ENCODE measurements at places on chromosomes 13 and 19.

DNA sequence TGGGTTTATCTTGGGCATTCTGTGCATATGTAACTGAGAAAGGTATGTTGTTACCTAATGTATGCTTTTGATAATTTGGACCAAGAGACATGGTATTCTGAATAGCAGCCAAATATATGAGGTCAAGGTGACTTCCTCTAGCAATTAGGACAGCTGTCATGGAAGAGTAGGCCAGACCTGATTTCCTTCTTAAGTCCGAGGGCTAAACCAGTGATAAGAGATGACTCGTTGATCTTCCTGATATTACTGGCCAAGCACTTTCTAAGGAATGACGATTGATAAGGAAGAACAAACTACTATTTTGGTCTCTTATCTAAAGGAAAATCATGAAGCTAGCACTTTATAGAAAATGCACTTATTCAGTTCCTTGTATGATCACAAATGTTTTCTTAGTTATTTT is 42.7 kb downstream of the ARHGAP35 start:
- DNase-seq, result no peak

- DNase-seq, result no peak
Measured at GRCh38 chr19:4391701-4392483, 8.5 kb downstream of the SH3GL1 start.

- no peak for DNase-seq
Measured at GRCh38 chr19:55258476-55258827, 365 bp downstream of the PPP6R1 start.

DNA sequence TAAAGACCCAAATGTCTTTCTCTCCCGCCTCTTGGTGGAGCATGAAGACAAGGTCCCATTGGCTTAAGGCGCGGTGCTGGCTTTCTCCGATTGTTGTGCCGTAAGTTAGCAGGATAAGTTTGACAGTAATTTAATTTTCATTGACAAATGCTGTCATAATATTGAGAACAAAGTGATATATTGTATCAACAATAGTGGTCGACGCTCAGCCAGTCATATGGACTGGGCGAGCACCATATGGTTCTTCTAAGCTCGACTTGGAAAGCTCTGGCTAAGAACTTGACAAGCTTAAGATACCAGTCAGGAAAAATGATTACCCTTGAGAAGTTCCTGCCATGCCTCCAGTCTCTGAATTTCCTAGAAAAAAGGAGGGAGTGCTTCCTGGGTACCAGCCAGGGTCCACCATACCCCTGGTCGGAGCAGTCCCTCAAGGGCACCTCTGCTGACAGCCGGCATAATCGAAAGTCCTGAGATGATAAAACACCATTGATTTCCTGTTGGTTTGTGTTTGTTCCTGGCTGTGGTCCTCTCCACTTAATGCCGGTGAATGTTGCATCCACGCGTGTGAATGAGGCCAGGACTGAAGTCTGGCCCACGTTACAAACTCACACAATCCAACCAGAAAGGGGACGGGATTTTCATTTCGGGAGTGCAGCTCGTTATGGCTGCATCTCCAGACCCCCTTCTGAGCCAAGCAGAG is 262.1 kb downstream of the ZNF536 start:
- no peak for DNase-seq

DNA sequence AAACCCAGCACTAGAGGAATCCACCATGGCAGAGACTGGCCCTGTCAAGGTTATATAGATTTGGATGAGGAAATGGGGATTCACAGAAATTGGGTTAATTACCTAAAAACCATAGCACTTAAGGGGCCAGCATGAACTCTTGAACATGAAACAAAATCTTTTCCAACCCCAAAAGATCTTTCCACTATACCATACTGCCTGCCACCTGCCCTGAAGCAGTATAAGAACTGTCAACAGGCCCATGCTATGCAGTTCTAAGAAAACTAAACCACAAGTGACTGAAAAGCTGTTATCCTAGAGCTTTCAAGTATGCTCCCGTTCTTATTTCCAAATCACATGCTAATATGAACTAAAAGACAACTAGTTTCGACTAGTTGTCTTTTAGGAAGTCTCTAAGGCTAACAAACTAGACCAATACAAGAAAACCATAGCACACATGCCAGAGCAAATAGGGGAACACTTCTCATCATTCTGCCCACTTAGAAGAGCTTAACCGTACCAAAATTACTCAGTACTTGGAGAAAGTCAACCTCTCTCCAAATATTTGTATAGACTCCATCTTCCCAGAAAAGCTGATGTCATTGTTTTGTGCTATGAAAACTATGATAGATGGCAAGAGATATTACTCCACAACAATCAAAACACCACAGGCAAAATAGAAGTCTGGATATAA is 27.5 kb downstream of the HSPH1 start:
- no peak for DNase-seq

- DNase-seq, result no peak
Measured at GRCh38 chr13:100300243-100300642, 211.3 kb downstream of the PCCA start.

- DNase-seq, result no peak
Measured at GRCh38 chr13:112703449-112704284, 13.8 kb downstream of the ATP11A start.

DNA sequence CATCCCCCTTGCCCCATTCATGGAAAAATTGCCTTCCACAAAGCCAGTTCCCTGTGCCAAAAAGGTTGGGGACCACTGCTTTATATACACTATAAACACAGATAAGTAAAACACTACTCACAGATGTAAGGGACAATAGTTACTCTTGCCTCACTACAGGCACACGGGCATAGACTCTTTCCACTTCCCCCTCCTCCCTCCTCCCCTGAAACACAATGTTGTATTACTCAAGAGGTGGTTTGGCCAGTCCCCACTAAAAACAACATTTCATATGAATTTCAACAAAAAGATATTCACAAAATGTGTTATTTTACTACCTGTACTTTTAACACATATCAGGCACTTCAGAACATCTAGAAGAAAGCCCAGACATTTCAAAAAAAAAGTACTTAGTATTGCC is 45.1 kb downstream of the EPSTI1 start:
- no peak for DNase-seq

- DNase-seq, result no peak
Measured at GRCh38 chr19:58037927-58038687, 4.3 kb downstream of the ZSCAN1 start.

- DNase-seq, result no peak
Measured at GRCh38 chr13:40895227-40896184, 106.1 kb downstream of the SLC25A15 start.

GRCh38 chr13:103531278-103531677 is 465.1 kb upstream of the SLC10A2 start:
- no peak for DNase-seq

DNA sequence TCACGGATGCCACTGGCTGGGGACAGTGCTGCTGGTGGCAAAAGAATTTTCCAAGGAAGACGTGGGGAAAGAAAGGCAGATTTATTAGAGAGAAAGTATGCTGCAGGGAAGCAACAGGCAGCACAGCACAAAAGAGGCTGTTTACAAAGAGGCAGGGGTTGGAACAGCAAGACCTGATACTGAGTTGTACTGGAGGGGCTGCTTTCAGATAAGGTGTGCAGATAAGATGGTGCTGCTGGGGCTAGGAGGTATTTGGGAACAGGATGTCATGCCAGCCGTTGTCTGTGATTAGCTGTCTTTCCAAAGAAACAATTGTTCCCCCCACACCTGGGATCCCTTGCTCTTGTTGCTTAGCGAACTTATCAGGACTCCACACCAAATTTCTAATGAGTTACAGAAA is 2023.3 kb upstream of the PCDH20 start:
- DNase-seq, result no peak

DNA sequence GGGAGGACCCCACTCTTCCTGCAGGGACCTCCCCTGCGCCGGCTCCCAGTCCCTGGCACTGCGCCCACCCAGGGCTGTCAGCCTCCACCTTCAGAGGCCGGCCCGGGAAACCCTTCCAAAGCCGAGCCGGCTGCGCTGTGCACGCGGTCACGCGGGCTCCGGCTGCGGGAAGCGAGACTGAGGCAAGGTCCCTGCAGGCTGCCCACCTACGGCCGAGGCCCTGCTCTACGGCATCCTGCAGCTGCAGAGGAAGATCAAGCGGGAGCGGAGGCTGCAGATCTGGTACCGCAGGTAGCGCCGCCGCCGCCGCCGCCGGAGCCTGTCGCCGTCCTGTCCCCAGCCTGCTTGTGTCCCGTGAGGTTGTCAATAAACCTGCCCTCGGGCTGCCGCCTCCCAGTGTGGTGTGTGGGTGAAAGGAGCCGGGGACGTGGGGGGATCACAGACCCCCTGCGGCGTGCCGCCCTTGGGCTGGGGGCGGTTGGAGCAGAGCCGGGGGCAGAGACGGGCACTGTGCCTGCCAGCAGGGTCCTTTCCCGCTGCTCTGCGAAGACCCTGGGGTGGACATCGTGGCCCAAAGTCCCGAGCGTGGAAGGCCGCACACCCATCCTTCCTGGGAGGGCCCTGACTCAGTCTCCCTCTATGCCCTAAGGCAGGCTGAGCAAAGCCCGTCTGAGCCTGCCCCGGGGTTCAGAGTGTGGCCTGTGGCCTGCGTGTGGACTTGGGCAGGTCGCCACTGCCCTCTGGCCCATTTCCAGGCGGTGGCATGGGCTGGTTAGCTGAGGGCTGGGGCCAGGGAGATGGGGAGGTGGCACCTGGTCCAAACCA is 5.9 kb downstream of the GAMT start:
- DNase-seq, result no peak

DNA sequence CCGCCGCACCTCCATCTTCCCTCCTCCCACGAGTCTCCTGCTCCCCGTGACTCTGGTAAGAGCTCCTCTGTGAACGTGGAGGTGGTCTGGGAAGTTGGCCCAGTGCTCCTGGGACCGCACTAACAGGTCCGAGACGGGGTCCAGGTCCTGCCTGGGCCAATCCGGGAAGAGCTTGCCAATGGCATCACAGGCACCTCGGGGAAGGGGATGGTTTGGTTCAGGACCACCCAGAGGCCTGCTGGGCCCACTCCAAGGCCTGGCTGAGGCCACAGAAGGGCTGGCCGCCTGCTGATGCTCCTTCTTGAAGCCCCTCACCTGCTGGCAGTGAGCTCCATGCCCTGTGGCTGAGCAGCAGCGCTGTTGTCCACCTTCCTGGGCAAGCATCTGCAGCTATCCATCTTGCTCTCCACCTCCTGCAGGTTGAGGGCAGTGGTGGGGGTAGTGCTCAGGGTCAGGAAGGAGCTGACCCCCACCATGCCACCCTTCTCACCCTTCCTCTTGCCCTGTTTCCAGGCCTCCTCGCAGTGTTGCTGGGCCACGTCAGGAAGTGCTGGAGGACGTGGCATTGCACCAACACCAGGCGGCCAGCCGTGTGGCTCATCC is 41.2 kb upstream of the TPM4 start:
- no peak for DNase-seq

- DNase-seq, result no peak
Measured at GRCh38 chr13:53822136-53822535, 793.5 kb downstream of the OLFM4 start.

- no peak for DNase-seq
Measured at GRCh38 chr13:95361686-95362085, 60.4 kb upstream of the ABCC4 start.

DNA sequence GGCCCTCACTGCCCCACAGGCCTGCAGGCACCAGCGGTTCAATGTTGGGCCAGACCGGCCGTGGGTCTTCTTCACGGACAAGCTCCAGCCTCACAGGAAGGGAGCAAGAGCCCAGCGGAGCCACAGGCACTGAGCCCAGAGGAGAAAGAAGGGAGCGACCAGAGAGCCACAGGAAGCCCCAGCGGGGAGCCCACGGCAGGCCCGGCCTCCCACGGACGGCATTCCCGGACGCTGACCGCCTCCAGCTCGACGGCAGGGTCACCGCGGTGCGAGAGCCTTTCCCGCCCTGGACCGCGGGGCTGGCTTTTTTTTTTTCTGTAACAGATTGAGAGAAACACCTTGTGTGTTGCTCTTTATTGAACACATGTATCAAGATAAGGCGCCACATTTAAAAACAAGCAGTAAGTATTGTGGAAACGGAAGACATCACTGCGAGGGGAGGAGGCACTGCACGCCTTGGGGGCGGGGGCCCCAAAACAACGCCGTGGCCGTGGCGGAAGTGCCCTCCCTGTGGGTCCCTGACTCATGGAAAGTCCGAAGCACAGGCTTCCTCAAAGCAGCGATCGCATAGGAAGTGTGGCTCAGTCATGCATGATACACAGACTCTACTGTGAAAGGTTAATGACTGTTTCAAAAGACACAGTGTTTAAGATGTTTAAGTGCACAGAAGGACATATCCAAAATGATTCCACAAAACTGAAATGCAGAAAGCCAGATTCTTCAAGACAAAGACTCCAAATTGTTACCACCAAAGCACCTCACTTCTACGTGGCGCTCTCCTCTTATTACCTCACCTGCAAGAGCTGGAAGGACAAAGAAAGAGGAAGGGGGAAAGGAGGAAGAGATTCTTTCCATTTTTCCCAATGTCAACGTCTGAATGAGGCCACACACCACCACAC is 3.5 kb downstream of the RASA3 start:
- DNase-seq, result peak; percentile 81

DNA sequence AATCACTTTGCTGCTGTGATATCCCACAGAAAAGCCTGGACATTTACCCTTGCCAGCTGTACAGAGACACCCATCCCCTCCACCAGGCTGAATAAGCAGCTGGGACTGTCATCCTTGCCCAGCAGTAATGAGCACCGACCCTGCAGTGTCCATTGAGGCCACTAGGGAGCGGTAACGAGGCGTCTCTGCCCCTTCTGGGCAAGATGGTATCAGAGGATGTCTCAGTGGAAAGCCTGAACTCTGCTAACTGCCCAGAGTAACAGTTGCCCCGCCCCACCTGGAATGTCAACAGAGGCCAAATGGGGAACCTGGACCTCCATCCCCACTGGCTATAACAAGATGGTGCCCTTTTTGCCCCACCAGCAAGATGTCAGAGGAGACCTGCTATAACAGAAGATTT is 22.8 kb upstream of the CEACAM20 start:
- DNase-seq, result no peak

DNA sequence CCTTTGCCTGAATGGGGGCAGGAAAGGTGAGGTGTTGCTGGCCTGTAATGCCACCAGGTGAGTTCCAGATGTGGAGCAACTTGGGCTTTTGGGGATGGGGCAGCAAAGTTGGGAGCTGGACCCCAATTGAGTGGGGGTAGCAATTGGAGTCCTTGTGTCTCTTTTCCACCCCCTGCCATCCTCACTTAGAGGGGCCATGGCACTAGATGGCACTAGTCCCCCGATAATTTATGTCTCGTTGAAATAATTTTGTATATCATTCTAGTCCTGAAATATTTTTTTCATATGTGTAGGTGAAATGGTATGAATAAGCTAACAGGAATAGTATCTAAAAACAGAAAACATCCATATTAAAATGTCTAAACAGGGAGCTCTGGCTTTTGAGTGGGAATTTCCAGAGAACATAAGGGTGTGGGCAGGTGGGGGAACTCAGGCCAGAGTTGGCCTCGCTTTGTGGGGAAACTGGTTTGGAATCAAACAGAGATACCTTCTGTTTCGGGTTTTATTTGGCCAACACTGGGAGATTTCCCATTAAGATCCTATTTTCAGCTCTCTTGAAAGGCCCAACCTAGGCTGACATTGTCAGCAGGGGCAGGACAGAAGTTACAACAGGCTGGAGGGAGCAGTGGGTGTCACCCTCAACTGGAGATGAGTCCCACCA is 3.4 kb downstream of the ZNF576 start:
- no peak for DNase-seq

Measured in central memory CD4-positive, alpha-beta T cell (primary cell).